ENCODE measurements at places on chromosomes 3 and 15. TPM values are rescaled to one million over a fixed set of nuclear protein-coding genes. Genes with fewer than 3 reads are reported as not detected.

The DNAJA4 gene
- total RNA-seq = 26.8 TPM

The SLC12A1 gene
- total RNA-seq = not detected

The FSIP1 gene
- total RNA-seq = 0.89 TPM

The RETNLB gene
- total RNA-seq = not detected
